ENCODE measurements at places on chromosomes 12 and 14. TPM values are rescaled to one million over a fixed set of nuclear protein-coding genes. Genes with fewer than 3 reads are reported as not detected.

DNA sequence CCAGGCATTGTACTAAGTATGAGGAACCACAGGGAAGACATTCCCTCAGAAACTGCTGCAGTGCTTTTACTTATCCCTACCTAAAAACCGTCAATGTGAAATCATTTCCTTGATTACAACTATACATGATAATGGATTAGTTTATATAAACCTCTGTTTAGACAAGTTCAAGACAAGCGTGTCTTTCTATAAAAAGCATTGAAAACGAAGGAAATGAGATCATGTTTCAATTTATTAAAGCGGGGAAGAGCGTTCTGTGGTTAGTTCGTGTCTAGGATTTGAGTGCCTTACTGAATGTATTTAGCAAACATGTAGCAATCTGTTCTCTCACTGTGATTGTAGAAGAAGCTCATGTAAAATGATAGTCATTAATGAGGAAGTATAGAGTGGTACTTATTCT lies 37.5 kb downstream of the GALC start:
- no peak for DNase-seq

DNA sequence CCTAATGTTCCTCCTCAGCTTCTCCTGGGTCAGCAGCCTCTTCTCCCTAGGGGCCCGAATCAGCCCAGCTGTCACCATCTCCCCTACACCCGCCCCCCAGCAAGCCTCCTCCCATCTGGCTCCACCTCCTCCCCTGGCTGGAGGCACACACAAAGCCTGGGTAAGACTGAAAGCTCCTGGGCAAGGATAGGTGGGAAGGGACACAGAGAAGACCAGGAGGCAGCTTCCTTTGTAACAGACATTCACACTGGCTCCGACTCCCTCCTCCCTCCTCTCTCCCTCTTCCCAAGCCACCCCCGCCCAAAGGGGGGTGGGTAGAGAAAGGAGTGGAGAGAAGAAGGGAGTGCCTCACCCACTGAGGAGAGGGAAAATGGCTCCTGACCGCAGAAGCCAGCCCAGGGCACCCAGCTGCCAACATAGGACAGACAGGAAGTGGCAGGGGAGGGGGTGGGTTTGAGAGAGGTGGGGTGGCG lies 4.0 kb downstream of the CHD4 start:
- DNase-seq, result peak; percentile 61

DNA sequence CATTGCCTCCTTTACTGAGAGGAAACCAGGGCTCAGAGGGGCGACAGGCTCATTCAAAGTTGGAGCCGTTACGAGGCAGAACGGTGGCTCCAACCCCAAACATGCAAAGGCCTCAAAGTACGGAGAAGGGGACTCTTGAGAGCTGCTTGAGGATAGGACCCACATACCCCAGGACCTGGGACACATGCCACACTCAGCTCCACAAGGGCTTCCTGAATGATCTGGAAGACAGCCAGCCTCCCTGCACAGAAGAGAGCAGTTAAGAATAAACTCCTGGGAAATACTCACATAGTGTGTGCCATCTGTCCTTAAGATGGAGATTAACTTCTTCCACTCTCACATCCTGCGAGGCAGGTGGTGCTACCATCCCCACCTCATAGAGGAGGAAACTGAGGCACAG lies 26.6 kb upstream of the NXPH4 start:
- no peak for DNase-seq

DNA sequence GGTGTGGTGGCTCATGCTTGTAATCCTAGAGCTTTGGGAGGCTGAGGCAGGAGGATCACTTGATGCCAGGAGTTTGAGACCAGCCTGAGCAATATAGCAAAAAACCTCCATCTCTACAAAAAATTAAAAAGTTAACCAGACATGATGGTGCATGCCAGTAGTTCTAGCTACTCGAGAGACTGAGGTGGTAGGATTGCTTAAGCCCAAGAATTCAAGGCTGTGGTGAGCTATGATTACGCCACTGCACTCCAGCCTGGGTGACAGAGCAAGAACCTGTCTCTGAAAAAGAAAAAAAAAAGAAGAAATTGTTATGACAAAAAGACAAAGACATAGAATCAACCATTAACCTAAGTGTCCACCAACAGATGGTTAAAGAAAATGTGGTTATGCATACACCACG lies 2.1 kb upstream of the ATP23 start:
- DNase-seq, result no peak

DNA sequence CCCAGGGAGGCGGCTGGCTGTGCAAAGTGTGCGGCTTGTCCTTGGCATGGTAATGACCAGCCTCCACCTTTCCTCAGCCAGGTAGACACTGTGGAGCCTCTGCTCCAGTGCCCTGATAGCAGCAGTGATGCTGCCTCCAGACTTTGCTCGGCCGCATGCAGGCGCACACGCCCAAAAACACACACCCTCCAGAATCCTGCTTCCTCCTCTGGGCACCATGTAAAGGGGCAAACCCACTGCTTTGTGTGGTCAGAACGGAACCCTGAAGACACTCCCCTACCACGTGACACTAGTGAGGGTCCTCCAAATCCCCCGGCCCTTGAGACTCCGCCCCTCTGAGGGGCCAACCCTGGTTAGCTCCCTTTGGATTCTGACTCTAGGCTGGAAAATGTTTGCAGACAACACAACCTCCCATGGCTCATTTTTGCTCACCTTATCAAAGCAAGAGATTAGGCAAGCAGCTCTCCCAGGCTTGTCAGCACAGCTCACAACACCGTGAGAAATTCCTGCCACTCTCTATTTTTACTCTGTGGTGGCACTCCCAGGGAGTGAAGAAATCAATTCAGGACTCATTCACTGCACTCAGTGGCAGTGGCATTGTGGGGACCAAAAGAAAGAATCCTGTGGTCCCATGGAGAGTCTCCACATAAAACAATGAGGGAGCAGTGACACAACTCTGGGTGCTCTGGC lies 4.5 kb downstream of the KRT77 start:
- no peak for DNase-seq

DNA sequence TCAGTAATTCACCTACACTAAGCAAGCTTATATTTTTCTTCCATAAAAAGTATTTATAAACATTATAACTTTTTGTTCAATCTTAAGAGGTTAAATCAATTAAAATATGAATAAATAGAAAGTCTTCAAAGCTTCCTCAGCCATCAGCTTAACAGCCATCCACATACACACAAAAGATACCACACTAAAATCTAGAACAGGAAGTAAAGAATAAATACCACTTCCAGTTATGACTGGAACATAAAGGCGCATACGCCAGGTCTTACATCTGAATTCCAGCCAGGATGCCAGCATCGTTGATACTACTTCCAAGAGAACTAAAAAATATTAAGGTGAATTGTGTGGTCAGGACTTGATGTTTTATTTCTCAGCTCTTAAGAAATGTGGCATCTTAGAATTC lies 17.0 kb downstream of the SIX1 start:
- no peak for DNase-seq

- no peak for DNase-seq
These were observed 630 bp downstream of the NELL2 start for GRCh38 chr12:44875417-44875953.

DNA sequence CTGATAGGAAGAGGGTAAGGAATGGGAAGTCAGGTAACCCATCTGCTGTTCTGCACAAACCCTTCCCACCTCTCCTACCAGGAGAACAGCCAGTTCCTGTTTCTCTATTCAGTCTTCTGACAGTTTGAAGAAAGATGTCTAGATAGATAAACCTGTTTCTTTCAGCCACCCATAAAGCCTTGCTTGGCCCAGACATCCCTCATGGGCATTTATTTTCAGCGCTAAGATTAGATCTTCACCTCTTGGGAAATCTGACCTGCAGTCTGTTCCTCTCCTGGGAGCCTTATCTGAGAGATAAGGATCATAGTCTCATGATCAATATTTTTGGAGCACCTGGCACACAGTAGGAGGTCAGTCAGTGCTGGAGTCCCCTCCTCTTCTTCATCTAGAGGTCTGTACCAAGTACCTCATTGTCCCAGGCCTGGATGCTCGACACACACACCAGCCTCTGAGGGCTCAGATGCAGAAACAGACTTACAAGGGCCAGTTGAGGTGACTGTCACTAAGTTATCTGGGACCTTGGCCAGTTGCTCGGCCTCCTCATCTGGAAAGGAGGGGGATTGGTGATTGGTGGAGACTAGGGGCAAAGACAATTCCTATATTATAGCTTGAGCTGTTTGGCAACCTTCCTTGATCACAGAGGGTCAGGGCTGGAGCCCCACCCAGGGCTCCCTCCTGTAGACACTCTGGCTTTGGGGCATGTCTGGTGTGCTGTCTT lies 18.2 kb downstream of the ACVRL1 start:
- DNase-seq, result no peak

DNA sequence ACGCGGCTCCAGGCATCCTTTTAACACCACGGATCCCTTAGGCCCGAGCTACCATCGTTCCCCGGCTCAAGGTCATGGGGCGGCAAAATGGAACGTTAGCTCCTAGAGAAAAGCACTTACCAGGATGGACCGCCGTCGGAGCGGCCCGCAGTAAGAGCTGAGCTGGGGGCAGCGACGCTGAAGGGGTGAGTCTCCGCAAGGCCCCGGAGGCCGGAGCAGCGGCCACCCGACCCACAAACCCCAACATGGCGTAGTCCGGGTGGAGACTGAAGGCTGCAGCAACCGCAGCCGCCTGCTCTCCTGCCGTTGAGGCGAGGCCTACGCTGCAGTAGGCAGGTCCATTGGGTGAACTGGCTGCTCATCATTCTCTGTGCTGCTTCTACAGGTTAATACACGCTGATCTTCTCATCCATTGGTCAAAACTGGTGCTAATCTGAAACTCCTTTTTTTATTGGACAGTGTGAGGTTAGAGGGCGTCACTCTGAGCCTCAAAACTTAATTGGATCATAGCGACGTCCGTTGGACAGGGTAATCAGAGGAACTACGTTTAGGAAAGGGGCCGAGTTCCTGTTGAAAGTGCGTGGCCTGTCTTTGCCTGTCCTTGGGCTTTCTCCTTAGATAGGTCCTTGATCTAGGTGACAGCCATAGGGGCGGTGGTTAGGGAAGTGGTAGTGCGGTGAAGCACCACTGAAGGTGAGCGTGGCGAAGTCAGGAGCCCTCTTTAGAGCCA lies at the start of gene ATP5F1B:
Gene ATP5F1B, minus strand, starts transcription at position 268 of the 730 bp plus-strand sequence. Its CDS starts 21 bp downstream, at position 247.
- DNase-seq, result peak; percentile 98

DNA sequence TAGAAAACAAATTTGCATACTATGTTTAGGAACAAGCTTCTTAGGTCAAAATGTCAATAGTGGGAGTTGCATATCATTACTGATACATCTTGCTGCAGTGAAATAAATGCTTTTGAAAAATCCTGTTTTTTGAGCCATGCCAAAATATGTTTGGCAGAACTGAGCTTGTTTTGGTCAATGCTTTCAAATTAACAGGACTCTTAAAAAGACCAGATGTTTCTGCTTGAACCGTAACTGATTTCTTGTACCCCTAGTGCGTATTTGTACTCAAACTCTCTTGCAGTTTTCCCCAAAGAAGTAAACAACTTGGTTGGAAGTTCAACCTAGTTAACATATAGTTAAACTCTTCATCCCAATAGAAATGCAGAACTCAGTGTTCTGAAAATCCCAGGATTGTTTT lies 3.4 kb downstream of the TRHDE start:
- no peak for DNase-seq

DNA sequence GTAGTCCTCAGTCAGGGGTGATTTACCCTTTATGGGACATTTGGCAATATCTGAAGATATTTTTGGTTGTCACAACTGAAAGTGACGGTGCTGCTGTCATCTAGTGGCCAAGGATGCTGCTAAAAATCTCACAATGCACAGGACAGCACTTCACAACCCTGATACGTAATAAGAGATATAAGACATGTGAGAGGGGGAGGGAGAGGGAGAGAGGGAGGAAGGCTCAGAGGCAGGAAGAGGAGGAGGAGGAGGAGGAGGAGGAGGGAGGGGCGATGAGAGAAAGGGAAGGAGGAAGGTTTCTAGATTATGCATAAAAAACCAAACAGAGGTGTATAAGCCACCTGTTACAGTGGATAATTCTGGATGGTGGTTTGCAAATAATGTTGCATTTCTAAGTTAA lies 14.3 kb downstream of the MYL2 start:
- DNase-seq, result no peak

- no peak for DNase-seq
These were observed 3.3 kb downstream of the KRT18 start for GRCh38 chr12:52952076-52952801.

DNA sequence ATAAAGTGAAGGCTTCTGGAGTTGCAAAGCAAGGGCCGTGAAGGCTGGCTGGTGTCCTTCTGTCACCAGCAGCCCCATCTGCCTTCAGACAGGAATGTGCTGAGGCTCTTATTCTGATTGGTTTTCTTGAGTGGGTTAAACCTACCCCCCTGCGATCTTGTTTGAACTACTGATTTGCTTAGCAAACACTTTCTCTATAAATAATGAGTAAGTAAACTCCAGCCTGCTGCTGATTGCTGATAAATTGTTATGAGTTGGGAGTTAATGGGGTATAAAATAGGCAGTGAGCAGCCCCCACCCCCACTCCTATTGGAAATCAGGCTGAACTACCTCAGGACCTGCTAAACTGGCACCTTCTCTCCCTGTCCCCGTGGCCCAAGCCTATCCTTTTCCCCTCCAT lies 146.1 kb upstream of the NOS1 start:
- DNase-seq, result no peak

GRCh38 chr14:70392676-70393075 lies 24.2 kb downstream of the SYNJ2BP start:
- no peak for DNase-seq

- DNase-seq, result no peak
These were observed 51.3 kb downstream of the RIMBP2 start for GRCh38 chr12:130664772-130665171.

GRCh38 chr12:95395696-95396095 lies 78.3 kb upstream of the METAP2 start:
- DNase-seq, result no peak

GRCh38 chr12:116434155-116435011 lies 124.8 kb upstream of the MAP1LC3B2 start:
- peak; percentile 41 for DNase-seq

- no peak for DNase-seq
These were observed 121.2 kb upstream of the RTL1 start for GRCh38 chr14:101024686-101025085.

CPSF2 gene
- 52.2 TPM for total RNA-seq

CLEC6A gene
- total RNA-seq, result not detected

TPH2 gene
- not detected for total RNA-seq

CARMIL3 gene
- 0.31 TPM for total RNA-seq

CCDC177 gene
- total RNA-seq, result not detected

RHOJ gene
- 3.4 TPM for total RNA-seq

KCNH3 gene
- not detected for total RNA-seq

GAPDH gene
- total RNA-seq, result 11,241 TPM

GNS gene
- total RNA-seq, result 56.4 TPM

PLEK2 gene
- total RNA-seq, result 0.44 TPM

MYF6 gene
- 335 TPM for total RNA-seq

TFCP2 gene
- 9.5 TPM for total RNA-seq

TOMM20L gene
- total RNA-seq, result not detected

RTL1 gene
- total RNA-seq, result not detected

Data from gastrocnemius medialis (tissue), 4 donors.